ENCODE measurements at places on chromosomes 3 and 15.

- DNase-seq, result no peak
Observed at GRCh38 chr15:68493629-68494028, 61.7 kb upstream of the ITGA11 start.

GRCh38 chr15:62066663-62067447, at the start of gene C2CD4A:
Gene C2CD4A, plus strand, starts transcription at chr15:62066977. Its CDS starts 637 bp downstream, at chr15:62067614.
- DNase-seq, result no peak

DNA sequence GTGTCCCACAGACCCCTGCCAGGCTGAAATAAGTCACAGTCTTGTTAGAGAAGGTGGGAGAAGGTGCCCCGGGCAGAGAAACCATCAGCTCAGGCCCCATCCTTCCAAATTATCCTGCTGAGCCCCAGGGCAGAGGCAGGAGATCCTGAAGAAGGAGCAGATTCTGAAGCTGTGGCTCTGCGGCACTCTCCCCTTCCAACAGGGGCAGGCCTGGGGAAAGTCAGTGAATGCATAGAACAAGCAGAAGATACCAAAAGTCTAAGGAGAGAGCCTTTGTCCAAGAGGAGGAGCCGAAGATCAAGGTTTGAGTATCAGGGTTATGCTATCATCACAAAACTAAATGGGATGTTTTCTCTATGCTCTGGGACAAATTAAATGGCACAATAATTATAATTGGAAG, 249.3 kb downstream of the XXYLT1 start:
- DNase-seq, result no peak

DNA sequence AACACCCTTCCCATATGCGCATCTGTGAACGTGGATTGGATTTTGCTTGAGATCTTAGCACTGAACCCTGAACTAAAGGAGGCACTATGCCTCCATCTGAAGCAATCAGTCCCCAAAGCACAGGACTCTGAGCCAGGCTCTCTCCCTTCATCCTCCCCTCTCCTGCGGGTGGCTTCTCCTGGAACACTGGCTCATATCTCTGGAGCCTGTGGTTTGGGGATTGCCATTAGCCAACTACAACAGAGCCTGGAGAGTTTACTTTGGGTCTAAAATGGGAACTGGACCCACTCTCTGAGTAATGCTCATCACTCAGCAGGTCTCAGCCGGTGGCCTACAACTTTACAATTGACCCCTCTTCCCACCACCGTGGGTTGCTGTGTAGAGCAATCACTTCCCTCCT, 190.8 kb upstream of the HES1 start:
- DNase-seq, result peak; percentile 36

GRCh38 chr3:40971191-40972168, 227.8 kb upstream of the CTNNB1 start:
- peak; percentile 98 for DNase-seq

DNA sequence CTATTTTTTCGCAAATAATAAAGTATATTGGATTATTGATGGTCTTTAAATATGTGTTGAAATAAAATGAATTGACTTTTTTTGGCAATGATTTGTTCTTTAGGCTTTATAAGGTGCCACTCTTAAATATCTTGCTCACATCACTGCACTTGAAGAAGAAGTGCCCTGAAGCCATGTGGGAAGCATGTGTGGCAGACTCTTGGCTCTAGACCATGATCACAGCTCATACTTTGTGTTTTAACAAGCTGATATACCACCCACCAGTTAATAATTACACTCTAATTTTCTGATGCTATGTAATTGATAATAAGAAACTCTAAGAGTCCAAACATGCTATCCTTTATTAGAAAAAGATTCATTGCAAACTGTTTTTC, 52.1 kb upstream of the TGFBR2 start:
- no peak for DNase-seq

- DNase-seq, result no peak
Observed at GRCh38 chr15:66408254-66408653, 21.5 kb downstream of the MAP2K1 start.

- peak; percentile 83 for DNase-seq
Observed at GRCh38 chr3:15360788-15361493, 28.6 kb upstream of the SH3BP5 start.

DNA sequence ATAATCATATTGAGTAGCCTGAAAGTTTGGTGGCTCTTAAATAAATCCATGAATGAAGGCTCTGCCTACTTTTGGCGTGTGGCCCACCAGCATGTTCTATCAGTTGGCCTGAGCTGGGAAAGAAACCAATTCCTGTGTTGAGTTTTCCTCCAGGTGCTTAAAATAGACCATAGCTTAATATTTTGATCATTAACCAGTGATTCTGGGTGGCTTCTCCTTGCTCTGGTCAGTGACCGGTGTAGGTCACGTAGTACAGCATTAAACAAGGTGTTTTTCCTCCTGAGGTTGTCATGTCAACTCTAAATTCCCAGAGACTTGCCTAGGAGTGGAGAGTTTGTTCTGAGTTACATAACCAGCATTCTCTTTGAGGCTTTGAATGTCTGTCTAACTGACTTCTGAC, 1.3 kb downstream of the HHLA2 start:
- no peak for DNase-seq

- DNase-seq, result no peak
Observed at GRCh38 chr15:36961956-36962355, 138.4 kb downstream of the MEIS2 start.

GRCh38 chr3:44277925-44278324, 36.2 kb downstream of the TOPAZ1 start:
- no peak for DNase-seq

DNA sequence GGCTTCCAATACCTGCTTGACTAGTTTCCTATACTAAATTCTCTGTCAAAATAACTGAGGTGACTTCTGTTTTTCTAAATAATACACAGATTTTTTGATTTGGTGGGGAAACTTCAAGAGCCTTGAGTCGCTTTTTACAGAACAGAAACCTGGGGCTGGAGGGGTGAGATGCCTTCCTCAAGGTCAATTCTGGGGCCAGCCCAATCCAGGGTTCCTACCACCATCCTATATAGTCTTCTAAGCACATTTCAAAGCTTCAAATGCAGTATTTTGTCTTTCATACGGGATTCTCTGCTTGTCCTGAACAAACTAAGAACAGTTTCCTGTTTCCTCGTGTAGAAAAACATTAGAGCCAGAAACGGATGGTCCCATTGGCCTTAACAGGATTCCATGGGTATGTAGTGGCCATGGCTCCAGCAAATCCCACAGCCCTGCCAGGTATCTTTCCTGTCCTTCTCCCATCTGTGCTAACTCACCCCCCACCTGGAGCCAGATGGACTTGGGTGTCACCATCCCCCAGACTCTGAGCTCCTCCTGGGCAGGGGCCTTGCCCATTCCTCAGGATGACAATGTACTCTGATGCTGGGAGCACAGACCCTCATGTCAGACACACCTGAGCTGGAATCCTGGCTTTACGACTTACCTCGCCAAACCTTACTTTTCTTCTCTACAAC, 146.9 kb downstream of the KLF13 start:
- no peak for DNase-seq

- DNase-seq, result no peak
Observed at GRCh38 chr3:50628601-50629000, 11.7 kb downstream of the MAPKAPK3 start.

DNA sequence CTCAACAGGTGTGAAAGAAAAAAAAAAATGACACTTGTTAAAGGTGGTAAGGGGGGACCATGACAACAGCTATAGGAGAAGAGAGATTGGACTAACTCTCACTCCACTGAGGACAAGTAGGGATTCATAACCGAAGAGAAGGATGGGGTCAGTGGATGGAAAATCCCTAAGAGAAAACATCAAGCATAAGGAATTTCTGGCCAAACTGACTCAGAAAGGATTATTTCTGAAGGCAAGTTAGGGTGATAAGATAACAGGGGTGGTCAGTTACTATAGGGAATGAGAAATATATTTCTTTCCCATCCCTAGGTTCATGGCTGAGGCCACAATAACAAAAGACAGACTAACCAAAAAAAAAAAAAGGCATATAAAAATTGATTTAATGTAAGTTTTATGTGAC, 9.5 kb upstream of the RARB start:
- no peak for DNase-seq

- DNase-seq, result no peak
Observed at GRCh38 chr15:29477256-29477655, 207.6 kb upstream of the NSMCE3 start.

GRCh38 chr3:11136830-11137626, 17.3 kb upstream of the HRH1 start:
- peak; percentile 100 for DNase-seq

DNA sequence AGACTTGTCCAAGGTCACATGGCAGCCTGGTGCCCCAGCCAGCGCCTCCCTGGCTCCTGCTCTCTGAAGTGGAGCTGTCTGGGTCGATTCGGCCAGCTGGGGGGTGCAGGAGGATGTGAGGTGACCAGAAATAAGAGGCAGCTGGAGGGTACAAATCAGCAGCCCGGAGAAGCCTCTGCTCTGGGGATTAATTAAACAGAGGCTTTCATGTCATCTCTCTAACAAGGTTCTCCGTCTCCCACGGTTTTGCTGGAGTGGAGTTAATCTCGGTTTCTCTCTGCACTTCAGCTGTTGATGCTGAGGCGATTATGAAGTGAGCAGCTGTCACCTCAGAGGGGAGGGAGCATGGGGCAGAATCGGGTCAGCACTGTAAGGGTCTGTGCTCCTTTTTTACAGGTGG, 236.8 kb downstream of the TLE3 start:
- no peak for DNase-seq

- DNase-seq, result no peak
Observed at GRCh38 chr15:45784656-45785055, 149.8 kb downstream of the SQOR start.
